Endothelial cell of umbilical vein (primary cell): ENCODE measurements at places on chromosomes 3 and 15. TPM values are rescaled to one million over a fixed set of nuclear protein-coding genes. Genes with fewer than 3 reads are reported as not detected.

DLL4 gene
- total RNA-seq = 55.2 and 75.8 TPM in 2 replicates

CTXN2 gene
- total RNA-seq = 0.14 TPM in 1 of 2 replicates, not detected in the other

C2CD4A gene
- 0.46 and 1.1 TPM in 2 replicates for total RNA-seq

ZNF620 gene
- total RNA-seq = 3.6 and 4.0 TPM in 2 replicates

CPNE4 gene
- not detected in 2 replicates for total RNA-seq

SLC9C1 gene
- 0.09 TPM in 1 of 2 replicates, not detected in the other for total RNA-seq

POC1A gene
- total RNA-seq = 16.7 and 19.4 TPM in 2 replicates

EPB42 gene
- total RNA-seq = not detected in 2 replicates

SLC2A2 gene
- not detected in 2 replicates for total RNA-seq

EPHA3 gene
- not detected in 2 replicates for total RNA-seq

BLOC1S6 gene
- total RNA-seq = 39.2 and 43.4 TPM in 2 replicates

IGF2BP2 gene
- 122 and 130 TPM in 2 replicates for total RNA-seq

SIDT1 gene
- not detected in 2 replicates for total RNA-seq

ANKDD1A gene
- 2.4 and 2.6 TPM in 2 replicates for total RNA-seq

ITGA11 gene
- 0.18 and 0.58 TPM in 2 replicates for total RNA-seq

CHRM5 gene
- not detected in 2 replicates for total RNA-seq

CCDC54 gene
- total RNA-seq = not detected in 2 replicates

NKIRAS1 gene
- 2.8 and 2.9 TPM in 2 replicates for total RNA-seq

PATL2 gene
- total RNA-seq = 0.42 TPM in 1 of 2 replicates, not detected in the other

STIMATE gene
- total RNA-seq = 18.2 and 19.6 TPM in 2 replicates

KCNAB1 gene
- 11.7 TPM in 1 of 2 replicates, not detected in the other for total RNA-seq

SH2D7 gene
- not detected in 2 replicates for total RNA-seq

ALDH1L1 gene
- total RNA-seq = not detected in 2 replicates

SUCNR1 gene
- not detected in 2 replicates for total RNA-seq

SNURF gene
- total RNA-seq = 9.4 and 12.2 TPM in 2 replicates

TRIM59 gene
- 32.5 and 33.0 TPM in 2 replicates for total RNA-seq

RAP2B gene
- total RNA-seq = 26.6 and 27.5 TPM in 2 replicates

UBE2E2 gene
- 32.8 and 45.4 TPM in 2 replicates for total RNA-seq

ALDH1A2 gene
- 11.7 and 34.9 TPM in 2 replicates for total RNA-seq

ALG1L2 gene
- total RNA-seq = not detected in 2 replicates

ABTB1 gene
- total RNA-seq = 14.0 and 15.2 TPM in 2 replicates

EFL1 gene
- 21.9 and 22.0 TPM in 2 replicates for total RNA-seq

TRPC1 gene
- total RNA-seq = 5.6 and 5.9 TPM in 2 replicates

KLHL40 gene
- not detected in 2 replicates for total RNA-seq

ISL2 gene
- total RNA-seq = not detected in 2 replicates

GADL1 gene
- not detected in 2 replicates for total RNA-seq

CCR1 gene
- total RNA-seq = not detected in 2 replicates

MB21D2 gene
- 7.2 and 7.4 TPM in 2 replicates for total RNA-seq

LTF gene
- total RNA-seq = not detected in 2 replicates

RLBP1 gene
- total RNA-seq = not detected in 2 replicates

PLS1 gene
- 1.3 and 2.9 TPM in 2 replicates for total RNA-seq

LSAMP gene
- not detected in 2 replicates for total RNA-seq

TNFAIP8L3 gene
- total RNA-seq = 36.9 and 38.3 TPM in 2 replicates

HGD gene
- total RNA-seq = 0.22 and 0.44 TPM in 2 replicates

GHRL gene
- not detected in 2 replicates for total RNA-seq

RABL3 gene
- 24.9 and 25.9 TPM in 2 replicates for total RNA-seq

PLSCR5 gene
- total RNA-seq = not detected in 2 replicates

CHRNA5 gene
- total RNA-seq = 12.7 and 15.6 TPM in 2 replicates

C3orf38 gene
- total RNA-seq = 17.3 and 17.9 TPM in 2 replicates

FSD2 gene
- total RNA-seq = not detected in 2 replicates

DNAJA4 gene
- total RNA-seq = 20.2 and 21.3 TPM in 2 replicates

ZMYND10 gene
- total RNA-seq = 0.38 and 0.51 TPM in 2 replicates
